RPMI7951 (cell line): ENCODE measurements at places on chromosomes 12 and 14. TPM values are rescaled to one million over a fixed set of nuclear protein-coding genes. Genes with fewer than 3 reads are reported as not detected.

GALNT16 gene
- total RNA-seq: 0.10 and 0.12 TPM in 2 replicates

MYH6 gene
- total RNA-seq: not detected in 2 replicates

HECTD1 gene
- 79.9 and 80.0 TPM in 2 replicates for total RNA-seq

TAS2R42 gene
- total RNA-seq: not detected in 2 replicates

AKAP6 gene
- 1.6 and 3.0 TPM in 2 replicates for total RNA-seq

POU6F1 gene
- total RNA-seq: 1.7 and 5.5 TPM in 2 replicates

ABCC9 gene
- total RNA-seq: under 0.01 and 0.12 TPM in 2 replicates

PDE3A gene
- under 0.01 and 0.12 TPM in 2 replicates for total RNA-seq

DACT1 gene
- total RNA-seq: 22.2 and 23.1 TPM in 2 replicates

CMTM5 gene
- total RNA-seq: 0.49 and 0.60 TPM in 2 replicates

PCNX4 gene
- 60.2 and 60.6 TPM in 2 replicates for total RNA-seq

ATG2B gene
- total RNA-seq: 8.5 and 9.3 TPM in 2 replicates

GZMB gene
- total RNA-seq: not detected in 2 replicates

EML1 gene
- 3.3 and 8.2 TPM in 2 replicates for total RNA-seq

MRPS35 gene
- 51.0 and 62.5 TPM in 2 replicates for total RNA-seq

ARHGAP9 gene
- total RNA-seq: 0.20 TPM in 1 of 2 replicates, not detected in the other

FITM1 gene
- total RNA-seq: 0.20 TPM in 1 of 2 replicates, not detected in the other
